Aorta (tissue), 5 donors: ENCODE measurements at places on chromosomes 2 and 18. TPM values are rescaled to one million over a fixed set of nuclear protein-coding genes. Genes with fewer than 3 reads are reported as not detected.

GRCh38 chr2:24618144-24618543 lies 127.1 kb downstream of the NCOA1 start:
- H3K4me3 ChIP-seq: no peak overlapping the region
- H3K27me3 ChIP-seq: no peaks in the 10 kb centered on the region
- no peaks in the 10 kb centered on the region for H3K4me1 ChIP-seq

- no peak overlapping the region for H3K27ac ChIP-seq
- no peaks in the 10 kb centered on the region for H3K36me3 ChIP-seq
- no peaks in the 10 kb centered on the region for H3K4me1 ChIP-seq
- no peak for DNase-seq
These were observed 276.9 kb upstream of the ERBB4 start for GRCh38 chr2:212815453-212815852.

Gene WNT10A
- total RNA-seq: not detected

Gene PRSS56
- total RNA-seq: not detected

- H3K27ac ChIP-seq: no peak overlapping the region
- no peak overlapping the region for H3K4me3 ChIP-seq
- no peaks in the 10 kb centered on the region for H3K4me1 ChIP-seq
- H3K36me3 ChIP-seq: no peaks in the 10 kb centered on the region
- DNase-seq: peak; percentile 48
- H3K27me3 ChIP-seq: no peaks in the 10 kb centered on the region
These were observed 8.0 kb downstream of the SIX3 start for GRCh38 chr2:44949329-44950151.

Gene HS1BP3
- total RNA-seq: 42.3 TPM

Gene GPR35
- total RNA-seq: 3.9 TPM

Gene DNAJC5G
- total RNA-seq: not detected

DNA sequence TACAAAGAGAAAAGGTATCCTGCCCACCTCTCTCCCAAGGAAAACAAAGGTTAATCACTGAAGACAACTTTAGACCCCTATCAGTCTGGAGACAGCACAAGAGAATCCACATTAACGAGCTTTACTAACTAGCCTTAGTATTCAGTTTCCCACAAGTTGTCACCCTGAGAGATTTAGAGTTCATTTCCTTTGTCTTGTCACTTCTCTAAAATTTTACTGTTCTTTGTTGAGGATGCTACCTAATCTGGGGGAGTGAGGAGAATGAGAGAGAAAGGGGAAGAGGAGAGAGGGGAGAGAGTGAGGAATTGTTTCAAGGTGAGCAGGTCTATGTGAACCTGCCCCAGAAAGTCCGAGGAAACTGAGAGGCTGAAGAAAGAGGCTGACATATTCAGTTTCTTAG lies 28.4 kb downstream of the C2orf76 start:
- H3K27ac ChIP-seq: no peak overlapping the region
- DNase-seq: no peak

DNA sequence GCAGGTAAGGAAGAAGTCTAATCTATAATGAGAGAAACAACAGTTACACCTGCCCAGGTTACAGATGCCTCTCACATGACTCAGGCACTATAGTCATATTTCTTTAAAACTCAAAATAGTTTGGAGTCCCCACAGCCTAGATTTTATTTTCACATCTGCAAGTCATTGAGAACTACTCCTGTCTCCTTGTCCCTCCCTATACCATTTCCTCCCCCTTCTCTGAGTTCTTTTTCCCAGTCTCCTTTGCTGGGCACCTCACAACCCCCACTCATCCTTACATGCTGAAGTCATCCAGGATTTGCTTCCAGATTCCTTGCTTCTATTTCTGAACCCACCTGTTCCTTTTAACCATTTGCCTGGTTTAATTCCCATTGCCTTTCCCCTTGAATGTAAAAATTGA lies 73.1 kb upstream of the KCNE4 start:
- no peak overlapping the region for H3K27ac ChIP-seq
- no peaks in the 10 kb centered on the region for H3K36me3 ChIP-seq
- no peaks in the 10 kb centered on the region for H3K27me3 ChIP-seq

Gene MYCN
- 0.45 TPM for total RNA-seq

Gene DHRS9
- 0.52 TPM for total RNA-seq

- no peaks in the 10 kb centered on the region for H3K27me3 ChIP-seq
- no peaks in the 10 kb centered on the region for H3K4me1 ChIP-seq
- H3K27ac ChIP-seq: no peak overlapping the region
These were observed 4.4 kb downstream of the LPIN2 start for GRCh38 chr18:3008541-3008940.

Gene NEB
- 3.1 TPM for total RNA-seq

DNA sequence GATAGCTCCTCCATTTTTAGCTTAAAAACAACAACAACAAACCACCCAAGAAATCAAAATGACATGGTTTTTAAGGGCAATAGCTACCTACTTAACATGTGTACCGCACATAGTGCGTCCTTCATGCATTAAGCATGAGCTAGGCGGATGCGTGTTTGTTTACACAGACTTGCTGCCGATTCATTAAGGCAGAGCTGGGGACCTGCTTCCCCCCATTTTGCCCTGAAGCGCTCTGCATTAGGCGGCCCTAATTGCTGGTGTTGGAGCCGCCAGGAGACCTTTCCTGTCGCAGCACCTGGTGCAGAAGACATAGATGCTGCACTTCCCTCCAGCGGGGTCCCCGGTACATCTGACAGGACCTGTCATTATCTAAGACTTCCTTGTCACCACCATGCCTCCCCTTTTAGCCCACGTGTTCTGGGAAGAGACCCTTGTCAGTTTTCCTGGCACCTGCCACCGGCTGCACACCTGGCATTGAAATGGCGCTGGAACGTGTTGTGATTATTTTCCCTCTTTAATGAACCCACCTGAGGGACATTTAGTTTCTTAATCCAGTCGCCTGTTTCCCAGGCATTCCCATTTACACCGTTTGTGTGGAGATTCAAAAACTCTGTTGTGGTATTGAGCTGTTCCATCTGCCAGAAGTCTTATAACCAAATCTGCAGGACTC lies 261.1 kb upstream of the RAB12 start:
- no peaks in the 10 kb centered on the region for H3K27me3 ChIP-seq
- no peaks in the 10 kb centered on the region for H3K36me3 ChIP-seq
- no peak for DNase-seq
- H3K4me1 ChIP-seq: no peaks in the 10 kb centered on the region
- no peak overlapping the region for H3K27ac ChIP-seq

- H3K36me3 ChIP-seq: no peaks in the 10 kb centered on the region
- no peak for DNase-seq
- H3K27me3 ChIP-seq: no peaks in the 10 kb centered on the region
- no peak overlapping the region for H3K27ac ChIP-seq
These were observed 4.4 kb upstream of the RFX8 start for GRCh38 chr2:101479328-101479727.

Gene LDLRAD4
- 112 TPM for total RNA-seq

- no peak for DNase-seq
- H3K4me1 ChIP-seq: no peaks in the 10 kb centered on the region
- H3K27ac ChIP-seq: no peak overlapping the region
- H3K36me3 ChIP-seq: no peaks in the 10 kb centered on the region
- H3K27me3 ChIP-seq: no peaks in the 10 kb centered on the region
These were observed 131.8 kb downstream of the MREG start for GRCh38 chr2:215881582-215881981.

Gene ALK
- total RNA-seq: 0.13 TPM

GRCh38 chr2:12896318-12896982 lies 179.7 kb downstream of the TRIB2 start:
- no peak for DNase-seq
- no peaks in the 10 kb centered on the region for H3K4me1 ChIP-seq
- no peaks in the 10 kb centered on the region for H3K36me3 ChIP-seq
- H3K27me3 ChIP-seq: no peaks in the 10 kb centered on the region
- H3K4me3 ChIP-seq: no peak overlapping the region

DNA sequence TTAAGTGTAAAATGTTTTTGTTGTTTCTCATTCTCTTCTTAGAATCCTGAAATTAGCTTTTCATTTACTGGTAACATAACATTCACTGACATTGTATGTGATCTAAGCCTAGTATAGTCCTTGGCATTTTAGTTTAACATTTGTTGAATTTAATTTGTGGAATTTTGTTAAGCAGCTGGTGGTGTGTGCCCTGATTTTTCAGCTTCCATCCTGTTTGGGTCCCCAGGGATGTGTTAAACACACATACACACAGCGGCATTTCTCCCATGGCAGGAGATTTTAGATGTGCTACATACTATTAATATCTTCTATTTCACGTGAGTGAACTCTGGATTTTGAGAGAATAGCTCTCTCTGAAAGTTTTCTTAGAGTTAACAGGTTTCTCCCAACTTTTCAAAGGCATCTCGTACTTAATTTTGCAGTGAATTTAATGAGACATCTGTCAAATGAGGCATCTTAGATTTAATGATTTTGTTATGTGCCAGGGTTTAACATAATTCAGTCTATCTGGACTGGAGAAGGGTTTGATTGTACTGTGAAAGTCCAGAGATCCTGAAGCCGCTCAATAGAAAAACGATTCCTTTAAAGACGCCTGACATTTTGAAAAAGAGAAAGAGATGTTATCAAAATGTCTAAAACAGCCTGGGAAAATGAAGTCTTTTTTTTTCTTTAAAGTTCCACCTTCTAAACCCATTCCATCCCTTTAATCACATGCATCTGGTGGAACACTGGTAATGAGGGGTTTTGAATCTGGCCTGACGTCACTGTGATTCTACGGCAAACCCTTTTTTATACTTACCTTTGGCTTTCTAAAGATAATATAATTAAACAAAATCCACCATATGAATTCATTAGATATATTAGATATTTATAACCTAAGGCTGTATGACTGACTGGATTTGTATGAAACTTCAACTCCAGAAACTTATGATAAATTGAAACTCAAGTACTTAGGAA lies 6.8 kb downstream of the PHLPP1 start:
- DNase-seq: no peak
- H3K4me3 ChIP-seq: no peak overlapping the region
- peaks cover 7% of the 10 kb centered on the region for H3K4me1 ChIP-seq

Gene GAL3ST2
- not detected for total RNA-seq

Gene BOD1L2
- total RNA-seq: not detected

DNA sequence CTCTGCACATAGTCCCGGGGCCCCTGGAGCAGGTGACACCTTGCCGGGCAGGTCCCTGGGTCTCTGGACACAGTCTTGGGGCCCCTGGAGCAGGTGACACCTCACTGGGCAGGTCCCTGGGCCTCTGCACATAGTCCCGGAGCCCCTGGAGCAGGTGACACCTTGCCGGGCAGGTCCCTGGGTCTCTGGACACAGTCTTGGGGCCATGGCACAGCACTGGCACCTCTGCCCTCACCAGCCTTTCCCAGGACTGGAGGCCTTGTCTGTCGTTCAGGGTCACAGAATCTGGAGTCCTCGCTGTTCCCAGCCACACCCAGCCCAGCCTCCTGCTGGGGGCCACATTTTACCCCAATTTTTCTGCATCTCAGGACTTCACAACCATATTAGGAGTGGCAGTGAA lies 2.2 kb downstream of the TPO start:
- no peak overlapping the region for H3K27ac ChIP-seq
- DNase-seq: no peak
- no peak overlapping the region for H3K4me3 ChIP-seq
- H3K36me3 ChIP-seq: no peaks in the 10 kb centered on the region
- no peaks in the 10 kb centered on the region for H3K27me3 ChIP-seq
- no peaks in the 10 kb centered on the region for H3K4me1 ChIP-seq

GRCh38 chr2:90069290-90069894 lies 1377.9 kb downstream of the RPIA start:
- no peaks in the 10 kb centered on the region for H3K27me3 ChIP-seq
- no peaks in the 10 kb centered on the region for H3K36me3 ChIP-seq
- peak; percentile 76 for DNase-seq
- no peak overlapping the region for H3K4me3 ChIP-seq
- H3K4me1 ChIP-seq: no peaks in the 10 kb centered on the region
- H3K27ac ChIP-seq: no peak overlapping the region
